Stimulated activated CD4-positive, alpha-beta T cell treated with anti-CD3 and anti-CD28 coated beads, Interleukin-4, amount 100 ng/mL, for 24 hours (primary cell): ENCODE measurements at places on chromosomes 6 and 20.

- DNase-seq, result peak; percentile 51
These were observed 62.0 kb downstream of the ATXN1 start for GRCh38 chr6:16698997-16699868.

GRCh38 chr6:22926790-22927354 is 357.5 kb downstream of the HDGFL1 start:
- DNase-seq, result no peak

DNA sequence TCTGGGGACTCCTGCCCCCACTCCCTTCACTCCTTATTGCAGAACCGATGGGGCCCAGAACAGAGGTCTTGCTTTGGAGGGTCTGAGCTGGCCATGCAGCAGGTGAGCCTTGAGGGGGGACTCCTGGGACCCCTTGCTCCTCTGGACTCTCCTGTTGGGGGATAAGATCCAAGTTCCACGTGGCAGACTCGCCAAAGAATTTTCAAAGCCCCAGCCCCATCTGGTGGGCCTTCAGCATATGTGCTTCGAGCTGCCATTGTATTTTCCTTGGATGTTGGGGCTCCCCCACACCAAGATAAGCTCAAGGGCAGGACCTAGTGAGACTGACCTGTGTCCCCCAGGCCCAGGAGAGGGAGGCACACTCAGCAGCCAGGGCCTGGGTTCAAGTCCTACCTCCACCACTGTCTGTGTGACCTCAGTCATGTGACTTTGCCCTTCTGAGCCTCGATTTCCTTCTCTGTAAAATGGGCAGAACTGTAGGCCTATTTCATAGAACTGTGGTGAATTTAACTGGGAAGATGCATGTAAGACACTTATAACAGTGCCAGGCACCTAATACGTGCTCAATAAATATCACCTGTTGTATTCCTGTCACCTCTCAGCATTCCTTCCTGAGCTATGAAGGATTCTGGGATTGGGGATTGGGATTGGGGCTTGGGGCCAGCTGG is 115.5 kb downstream of the VEGFA start:
- DNase-seq, result no peak

GRCh38 chr6:45653117-45653883 is 275.6 kb upstream of the SUPT3H start:
- no peak for DNase-seq

GRCh38 chr20:47677635-47678453 is 107.4 kb downstream of the SULF2 start:
- peak; percentile 69 for DNase-seq

- no peak for DNase-seq
These were observed 731 bp upstream of the DNPH1 start for GRCh38 chr6:43229803-43230620.

DNA sequence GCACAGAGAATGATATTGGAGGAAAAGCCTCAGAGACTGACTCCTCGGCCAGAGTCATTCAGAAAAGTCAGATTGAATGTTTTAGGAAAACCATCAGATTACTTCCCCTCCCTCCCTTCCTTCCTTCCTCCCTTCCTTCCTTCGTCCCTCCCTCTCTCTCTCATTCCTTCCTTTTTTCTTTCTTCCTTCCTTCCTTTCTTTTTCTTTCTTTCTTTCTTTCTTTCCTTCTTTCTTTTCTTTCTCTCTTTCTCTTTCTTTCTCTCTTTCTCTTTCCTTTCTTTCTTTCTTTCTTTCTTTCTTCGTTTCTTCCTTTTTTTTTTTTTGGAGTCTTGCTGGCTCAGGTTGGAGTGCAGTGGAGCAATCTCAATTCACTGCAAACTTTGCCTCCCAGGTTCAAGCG is 7.4 kb downstream of the OCSTAMP start:
- no peak for DNase-seq

GRCh38 chr20:51700809-51701285 is 67.3 kb downstream of the ATP9A start:
- no peak for DNase-seq

- DNase-seq, result no peak
These were observed 56.8 kb downstream of the KHDRBS2 start for GRCh38 chr6:62229231-62229630.

DNA sequence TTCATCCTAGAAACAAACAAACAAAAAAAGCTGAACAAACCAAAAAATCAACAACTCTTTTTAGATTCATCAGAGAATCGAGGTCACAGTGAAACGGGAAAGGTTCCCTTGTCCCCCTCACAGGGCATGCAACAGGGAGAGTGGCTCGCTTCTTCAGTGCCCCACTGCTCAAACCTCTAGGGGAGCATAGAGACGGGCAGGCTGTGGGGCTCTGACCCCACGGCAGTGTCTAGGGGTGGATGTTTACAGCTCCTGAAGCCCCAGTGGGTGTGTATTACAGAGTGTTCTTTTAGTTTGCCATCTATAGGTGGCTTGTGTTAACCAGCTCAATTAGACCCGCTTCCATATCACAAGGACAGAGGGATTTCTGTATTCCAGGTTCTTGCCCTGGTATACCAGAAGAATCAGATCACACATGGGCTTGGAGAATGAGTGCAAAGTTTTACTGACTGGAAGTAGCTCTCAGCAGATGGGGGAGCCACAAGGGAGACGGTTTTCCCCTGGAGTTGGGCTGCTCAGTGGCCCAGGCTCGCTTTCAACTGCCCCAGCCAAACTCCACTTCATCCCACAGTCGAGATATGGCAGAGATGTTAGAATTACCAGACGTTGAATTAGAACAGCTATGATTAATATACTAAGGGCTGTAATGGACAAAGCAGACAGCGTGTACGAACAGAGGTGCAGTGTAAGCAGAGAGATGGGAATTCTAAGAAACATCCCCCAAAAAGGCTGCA is 192.6 kb upstream of the CST7 start:
- no peak for DNase-seq

DNA sequence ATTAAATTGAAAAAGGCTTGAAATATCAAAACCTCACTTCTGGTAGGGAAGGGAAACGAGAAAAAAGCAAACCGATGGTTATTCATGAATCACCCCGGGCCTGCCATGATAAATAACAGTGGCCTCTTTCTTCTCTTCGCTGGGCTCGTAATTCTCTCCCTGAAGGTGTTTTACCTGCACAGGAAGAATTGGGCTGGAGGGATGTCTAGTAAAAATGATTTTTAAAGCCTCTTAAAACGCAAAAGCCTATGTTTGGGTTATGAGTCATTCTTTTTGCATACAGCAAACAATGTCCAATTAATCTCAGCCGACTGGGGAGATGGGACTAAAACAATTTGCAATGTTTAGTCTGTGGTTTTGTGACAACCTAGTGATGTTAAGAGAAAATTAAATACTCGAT is 16.8 kb downstream of the LINC00237 start:
- DNase-seq, result no peak

DNA sequence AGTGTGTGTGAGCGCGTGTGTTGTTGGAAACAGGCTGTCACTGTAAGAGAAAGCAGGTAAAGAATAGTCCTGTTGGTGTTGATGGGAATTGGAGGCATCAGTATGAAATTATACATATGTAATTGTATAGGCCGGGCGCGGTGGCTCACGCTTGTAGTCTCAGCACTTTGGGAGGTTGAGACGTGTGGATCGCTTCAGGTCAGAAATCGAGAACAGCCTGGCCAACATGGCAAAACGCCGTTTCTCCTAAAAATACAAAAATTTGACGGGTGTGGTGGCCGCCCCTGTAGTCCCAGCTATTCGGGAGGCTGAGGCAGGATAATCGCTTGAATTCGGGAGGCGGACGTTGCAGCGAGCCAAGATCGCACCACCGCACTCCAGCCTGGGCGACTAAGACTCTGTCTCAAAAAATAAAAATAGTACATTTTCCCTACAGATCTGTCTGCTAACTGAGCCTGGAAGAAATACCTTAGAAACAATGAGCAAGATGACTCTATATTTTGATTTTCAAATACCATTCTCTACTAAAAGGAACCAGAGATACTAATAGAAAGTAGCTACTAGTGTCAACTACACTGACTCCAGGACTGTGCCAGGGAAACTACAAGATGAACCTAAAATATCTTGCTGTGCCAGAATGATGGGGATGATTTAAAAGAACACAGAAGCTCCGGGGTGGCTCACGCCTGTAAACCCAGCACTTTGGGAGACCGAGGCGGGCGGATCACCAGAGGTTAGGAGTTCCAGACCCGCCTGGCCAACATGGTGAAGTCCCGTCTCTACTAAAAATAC is 110.8 kb downstream of the TRIM27 start:
- DNase-seq, result no peak

DNA sequence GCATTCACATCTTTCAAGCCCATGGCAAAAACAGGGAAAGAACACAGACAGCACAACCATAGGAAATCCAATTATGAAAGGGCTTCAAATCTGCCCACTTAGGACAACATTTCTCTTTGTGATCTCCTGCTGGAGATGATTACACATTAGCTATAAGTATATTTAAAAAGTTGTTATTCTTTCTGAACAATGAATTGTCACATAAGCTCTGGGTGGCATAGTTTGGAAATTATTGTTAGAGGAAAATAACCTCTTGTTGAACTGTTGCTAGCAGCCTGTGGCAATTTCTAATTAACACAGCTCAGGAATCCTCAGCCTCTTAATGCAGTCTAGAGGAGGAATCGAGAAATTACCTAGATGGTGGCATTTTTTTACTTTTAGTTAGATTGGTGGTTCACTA is 54.9 kb downstream of the BCAS1 start:
- no peak for DNase-seq

- DNase-seq, result no peak
These were observed 2.6 kb upstream of the RPS6KA2 start for GRCh38 chr6:166629628-166630027.

DNA sequence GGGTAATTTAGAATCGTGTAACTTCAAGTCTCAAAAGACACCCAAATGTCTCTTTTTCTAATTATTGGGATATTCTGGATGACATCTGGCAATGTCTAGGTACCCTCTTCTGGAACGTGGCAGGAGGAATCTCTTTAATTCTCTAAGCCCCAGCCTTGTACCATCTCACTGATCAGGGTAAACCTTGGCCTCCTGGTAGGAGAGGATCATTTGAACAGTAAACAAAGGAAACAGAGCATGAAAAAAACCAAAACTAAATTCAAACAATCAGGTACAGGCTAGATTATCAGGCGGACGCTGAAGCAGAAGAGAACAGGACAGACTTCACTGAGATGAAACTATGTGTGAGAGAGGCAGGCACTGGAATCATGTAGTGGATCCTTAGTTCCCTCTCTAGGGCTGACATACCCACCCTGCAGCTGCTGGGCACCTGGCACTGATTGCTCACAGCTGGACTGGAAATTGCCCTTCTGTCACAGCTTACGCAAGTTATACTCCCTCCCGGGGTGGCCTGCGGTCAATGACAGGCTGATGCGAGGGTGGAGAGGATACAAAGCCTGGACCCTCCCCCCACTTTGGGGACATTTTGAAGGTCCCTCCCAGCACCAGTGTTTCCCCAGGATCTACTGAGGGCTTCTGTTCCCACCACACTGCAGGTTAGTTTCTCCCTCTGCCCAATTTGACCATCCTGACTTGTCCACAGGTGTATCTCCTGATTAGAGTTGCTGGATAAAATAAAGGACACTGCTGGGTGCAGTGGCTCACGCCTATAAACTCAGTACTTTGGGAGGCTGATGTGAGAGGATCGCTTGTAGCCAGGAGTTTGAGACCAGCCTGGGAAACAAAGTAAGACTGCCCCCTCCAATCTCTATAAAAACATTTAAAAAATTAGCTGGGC is 20.6 kb upstream of the ZBTB24 start:
- no peak for DNase-seq

GRCh38 chr20:665276-665675 is 10.3 kb downstream of the SCRT2 start:
- no peak for DNase-seq

GRCh38 chr6:136030131-136030530 is 178.6 kb downstream of the PDE7B start:
- DNase-seq, result no peak

DNA sequence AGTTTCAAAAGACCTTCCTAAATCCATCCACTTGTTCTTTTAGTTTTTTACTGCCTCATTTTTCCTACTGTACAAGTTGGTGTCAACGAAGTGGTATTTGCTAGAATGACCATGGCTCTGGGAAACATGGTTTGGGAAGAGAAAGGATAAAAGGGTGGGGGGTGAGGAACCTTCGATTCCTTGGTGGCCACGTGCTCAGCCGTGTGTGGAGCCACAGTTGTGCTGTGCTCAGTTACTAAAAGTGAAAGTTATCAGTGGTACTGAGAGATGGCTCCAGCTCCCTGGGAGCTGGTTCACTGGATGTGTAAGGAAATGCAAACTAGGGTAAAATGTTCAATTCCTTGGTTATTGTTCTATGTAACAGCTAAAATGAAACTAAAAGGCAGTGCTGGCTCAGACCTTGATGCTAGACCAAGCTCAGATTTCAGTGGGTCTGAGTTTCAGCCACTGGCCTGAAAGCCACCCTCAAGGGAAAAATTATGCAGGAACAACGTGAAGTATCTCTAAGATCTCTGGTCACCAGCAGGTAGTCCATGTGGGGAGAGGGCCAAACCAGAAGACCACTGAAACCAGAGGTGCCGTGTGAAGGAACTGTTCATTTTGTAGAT is 7.4 kb upstream of the SLC22A2 start:
- DNase-seq, result no peak

DNA sequence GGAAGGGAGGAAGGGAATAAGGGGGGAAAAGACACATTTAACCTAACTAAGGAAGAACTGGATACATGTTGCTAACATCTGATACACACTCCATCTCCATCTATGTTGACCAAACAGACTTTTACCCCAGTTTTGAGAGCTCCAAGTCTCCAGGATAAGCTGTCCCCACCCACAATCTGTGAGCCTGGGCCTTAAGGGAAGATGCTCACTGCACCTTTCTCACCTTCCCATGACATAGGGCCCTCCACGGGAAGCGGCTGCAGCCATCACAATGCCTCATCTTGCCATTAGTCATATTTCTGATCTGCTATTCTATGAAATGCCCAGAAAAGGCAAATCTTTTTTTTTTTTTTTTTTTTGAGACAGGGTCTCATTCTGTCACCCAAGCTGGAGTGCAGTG is 126.6 kb upstream of the SALL4 start:
- DNase-seq, result no peak

- DNase-seq, result no peak
These were observed 15.1 kb upstream of the SNX3 start for GRCh38 chr6:108275976-108276375.

DNA sequence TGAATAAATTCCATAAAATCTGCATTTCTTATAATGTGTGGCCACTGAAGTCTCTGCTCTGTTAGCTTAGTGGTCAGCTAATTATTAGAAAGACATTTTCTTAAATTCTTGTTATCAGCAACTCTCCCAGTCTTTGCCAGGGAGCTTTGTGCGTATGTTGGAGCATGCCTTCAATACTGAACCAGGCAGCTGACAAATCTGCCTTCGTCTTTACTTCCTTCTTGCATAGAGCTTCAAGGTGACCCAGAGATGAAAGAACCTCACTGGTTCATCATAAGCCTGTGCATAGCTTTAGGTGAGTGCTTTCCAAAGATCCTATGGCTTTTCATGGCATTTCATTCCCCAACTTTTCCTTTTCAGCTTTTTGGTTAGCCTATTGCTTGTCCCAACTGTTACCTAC is 43.0 kb upstream of the NELFCD start:
- no peak for DNase-seq

GRCh38 chr20:49545572-49545971 is 22.4 kb downstream of the PTGIS start:
- no peak for DNase-seq

DNA sequence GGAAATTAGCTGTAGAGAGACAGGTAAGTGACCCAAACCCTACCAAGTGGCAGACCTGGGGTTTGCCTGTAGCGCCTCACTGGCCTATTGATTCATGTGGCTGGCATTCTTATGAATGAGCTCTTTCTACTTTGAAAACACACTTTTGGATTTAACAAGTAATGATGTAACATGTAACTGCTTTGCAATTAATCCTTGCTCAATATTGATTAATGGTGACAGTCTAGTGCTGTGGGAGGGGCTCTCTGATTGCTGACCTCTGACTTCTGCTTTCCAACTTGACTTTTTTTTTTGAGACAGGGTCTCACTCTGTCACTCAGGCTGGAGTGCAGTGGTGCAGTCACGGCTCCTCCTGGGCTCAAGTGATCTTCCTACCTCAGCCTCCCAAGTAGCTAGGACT is 82.7 kb downstream of the TIAM2 start:
- DNase-seq, result no peak
